ENCODE measurements at places on chromosomes 2 and 18.

- no peak for DNase-seq
- H3K27ac ChIP-seq: no peak overlapping the region
- H3K27me3 ChIP-seq: peaks cover 41% of the 10 kb centered on the region
- no peaks in the 10 kb centered on the region for H3K36me3 ChIP-seq
- peaks cover 33% of the 10 kb centered on the region for H3K4me1 ChIP-seq
Observed at GRCh38 chr2:46298272-46298521, 990 bp downstream of the EPAS1 start.

DNA sequence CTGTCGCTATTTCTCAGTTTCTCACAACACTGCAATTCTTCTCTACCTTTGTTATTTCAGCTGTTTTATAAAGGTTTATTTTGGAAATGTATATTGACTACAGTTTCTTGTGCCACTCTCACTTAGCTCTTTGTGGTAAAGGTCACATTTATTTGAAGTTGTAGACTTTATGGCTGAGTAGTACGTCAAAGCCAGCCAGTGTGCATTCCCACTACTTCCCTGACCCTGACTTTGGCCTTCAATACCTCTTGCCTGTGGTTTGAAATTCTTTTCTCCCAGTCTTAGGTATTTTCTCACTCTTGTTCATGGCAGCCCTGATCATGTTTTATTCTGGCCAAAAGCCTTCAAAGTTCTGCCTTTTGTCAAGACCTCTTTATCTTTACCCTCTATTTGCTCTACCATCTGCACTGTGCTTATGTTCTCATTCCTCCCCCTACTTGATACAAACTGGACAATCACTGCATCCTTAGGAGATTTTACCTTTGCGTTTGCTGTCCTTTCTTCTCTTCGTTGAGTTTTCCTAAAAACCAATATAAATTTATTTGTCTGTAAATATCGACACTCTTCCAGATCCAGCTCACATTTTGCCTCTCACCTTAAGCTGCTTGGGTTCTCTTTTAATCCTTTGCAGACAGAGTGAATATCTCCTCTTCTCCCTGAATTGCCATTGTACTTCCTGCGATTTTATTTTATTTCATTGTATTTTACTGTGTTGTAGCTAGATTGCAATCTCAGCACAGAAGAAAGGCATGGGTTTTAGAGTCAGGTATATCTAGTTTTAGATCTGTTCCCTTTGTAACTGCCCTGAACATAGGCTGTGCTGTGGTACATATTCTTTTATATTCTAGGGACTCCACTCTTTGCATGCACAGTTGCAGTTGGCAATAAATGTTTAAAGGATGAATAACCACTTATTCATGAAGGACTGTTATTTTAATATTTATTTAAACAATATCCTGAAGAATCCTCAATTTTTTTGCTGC is 31.2 kb downstream of the GULP1 start:
- no peak overlapping the region for H3K27ac ChIP-seq
- H3K4me1 ChIP-seq: no peaks in the 10 kb centered on the region

- H3K4me1 ChIP-seq: no peaks in the 10 kb centered on the region
- no peak overlapping the region for H3K27ac ChIP-seq
- no peaks in the 10 kb centered on the region for H3K36me3 ChIP-seq
Observed at GRCh38 chr18:22674272-22674671, 256.6 kb upstream of the CTAGE1 start.

DNA sequence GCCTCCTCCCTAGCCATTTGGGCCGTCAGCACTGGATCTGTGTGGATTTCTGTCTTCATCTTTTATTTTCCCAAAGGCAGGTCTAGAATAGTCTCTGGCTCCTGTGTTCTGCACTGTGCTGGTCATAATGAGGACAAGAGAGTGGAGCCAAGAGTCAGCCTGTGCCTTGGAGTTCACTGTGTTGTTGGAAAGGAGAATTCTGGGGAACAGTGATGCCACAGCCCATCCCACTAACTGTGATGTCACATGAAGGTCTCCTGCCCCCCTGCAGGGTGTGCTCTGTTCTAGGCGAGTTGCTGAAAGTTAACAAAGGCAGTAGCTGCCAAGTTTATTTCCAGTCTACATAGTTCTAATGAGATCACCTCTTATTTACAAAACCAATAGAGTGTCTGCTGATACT is 248.5 kb downstream of the TPGS2 start:
- no peaks in the 10 kb centered on the region for H3K36me3 ChIP-seq
- DNase-seq: no peak
- H3K4me1 ChIP-seq: no peaks in the 10 kb centered on the region

DNA sequence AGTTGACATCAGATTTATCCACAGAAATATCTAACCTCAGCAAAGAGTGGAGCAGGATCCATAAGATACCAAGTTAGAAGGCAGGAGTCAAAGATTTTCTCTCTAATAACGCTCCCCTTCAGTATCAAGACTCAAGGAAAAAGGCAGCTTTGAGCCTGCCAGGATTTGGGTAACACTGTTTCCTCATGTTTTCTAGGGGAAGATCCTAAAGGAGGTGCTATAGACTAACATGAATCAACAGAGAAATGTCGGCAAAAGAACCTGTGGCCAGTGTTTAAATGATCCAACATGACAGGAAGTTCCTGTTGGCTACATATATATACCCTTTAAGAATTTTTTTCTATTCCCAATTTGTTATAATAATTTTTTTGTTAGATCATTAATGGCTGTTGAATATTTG is 402.3 kb downstream of the TGIF1 start:
- no peaks in the 10 kb centered on the region for H3K27me3 ChIP-seq
- no peaks in the 10 kb centered on the region for H3K36me3 ChIP-seq
- H3K27ac ChIP-seq: no peak overlapping the region
- H3K4me1 ChIP-seq: no peaks in the 10 kb centered on the region
